ENCODE measurements at places on chromosomes 6 and 20. TPM values are rescaled to one million over a fixed set of nuclear protein-coding genes. Genes with fewer than 3 reads are reported as not detected.

ADRM1 gene
- 78.8 TPM for total RNA-seq

BNIP5 gene
- 7.4 TPM for total RNA-seq

C20orf202 gene
- total RNA-seq: 0.66 TPM

RIN2 gene
- 88.7 TPM for total RNA-seq

SIRPD gene
- total RNA-seq: 0.40 TPM

ZSCAN31 gene
- 38.4 TPM for total RNA-seq

DEFB119 gene
- total RNA-seq: not detected

COL11A2 gene
- total RNA-seq: 0.66 TPM

CRISP2 gene
- total RNA-seq: 9.8 TPM

FABP7 gene
- total RNA-seq: not detected

HLA-DQB1 gene
- total RNA-seq: 23.2 TPM

HLA-DRB5 gene
- 48.0 TPM for total RNA-seq

TBXT gene
- total RNA-seq: not detected

B3GAT2 gene
- total RNA-seq: 0.03 TPM

SYCP2 gene
- 9.5 TPM for total RNA-seq

POM121L2 gene
- not detected for total RNA-seq

ABRACL gene
- 30.9 TPM for total RNA-seq

CLDN20 gene
- 0.23 TPM for total RNA-seq

Measured in mucosa of gallbladder (tissue), 1 donor.